ENCODE measurements at places on chromosomes 7 and 10.
A peak's percentile ranks its signal among the peaks of the same experiment; 100 is the strongest.

DNA sequence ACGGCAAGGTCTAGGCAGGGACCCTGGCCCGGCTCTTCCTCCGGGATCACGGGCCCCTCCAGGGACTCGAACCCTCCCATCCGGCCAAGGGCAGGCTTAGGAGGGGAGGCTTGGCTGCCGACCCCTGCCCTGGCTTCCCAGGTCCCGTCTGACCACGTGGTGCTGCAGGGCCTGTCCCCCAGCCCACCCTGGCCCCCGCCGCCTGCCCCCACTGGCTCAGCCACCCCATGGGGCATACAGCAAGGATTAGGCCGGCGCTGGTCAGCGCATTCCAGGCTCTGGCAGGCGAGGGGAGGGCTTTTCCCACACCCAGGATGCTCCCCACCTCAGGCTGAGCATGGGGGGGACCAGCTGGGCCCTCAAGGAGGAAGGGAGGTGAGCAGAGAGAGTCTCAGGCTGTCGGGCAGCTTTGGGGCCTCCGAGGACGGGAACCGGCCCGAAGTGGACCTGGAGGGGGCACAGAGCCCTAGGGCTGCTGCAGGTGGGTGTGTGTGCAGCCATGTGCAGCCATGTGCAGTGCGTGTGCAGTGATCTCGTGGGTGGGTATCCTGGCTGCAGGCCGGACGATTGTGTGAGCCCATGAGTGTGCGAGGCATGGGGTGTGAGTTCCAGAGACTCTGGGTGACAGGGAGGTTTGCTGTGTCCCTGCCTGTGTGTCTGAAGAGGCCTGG lies 713 bp upstream of the GRIFIN start:
- DNase-seq: no peak

DNA sequence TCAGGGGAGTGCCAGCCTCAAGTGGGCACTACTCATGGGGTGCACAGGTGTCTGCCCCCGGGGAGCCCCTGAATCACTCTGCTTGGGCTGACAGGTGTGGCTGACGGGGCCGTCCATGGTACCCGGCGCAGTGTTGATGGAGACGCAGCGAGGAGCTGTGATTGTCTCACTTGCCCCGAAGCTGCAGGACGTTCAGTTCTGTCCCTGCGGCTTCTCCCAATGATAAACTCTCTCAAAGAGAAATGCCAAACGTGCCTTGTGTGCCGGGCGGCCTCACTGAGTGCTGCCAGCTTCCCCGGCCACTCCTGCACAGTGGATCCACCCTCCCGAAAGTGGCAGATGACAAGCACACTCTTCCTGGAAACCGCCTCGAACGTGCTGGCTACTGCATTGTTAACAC lies 203.2 kb downstream of the DNAJB6 start:
- DNase-seq: no peak

DNA sequence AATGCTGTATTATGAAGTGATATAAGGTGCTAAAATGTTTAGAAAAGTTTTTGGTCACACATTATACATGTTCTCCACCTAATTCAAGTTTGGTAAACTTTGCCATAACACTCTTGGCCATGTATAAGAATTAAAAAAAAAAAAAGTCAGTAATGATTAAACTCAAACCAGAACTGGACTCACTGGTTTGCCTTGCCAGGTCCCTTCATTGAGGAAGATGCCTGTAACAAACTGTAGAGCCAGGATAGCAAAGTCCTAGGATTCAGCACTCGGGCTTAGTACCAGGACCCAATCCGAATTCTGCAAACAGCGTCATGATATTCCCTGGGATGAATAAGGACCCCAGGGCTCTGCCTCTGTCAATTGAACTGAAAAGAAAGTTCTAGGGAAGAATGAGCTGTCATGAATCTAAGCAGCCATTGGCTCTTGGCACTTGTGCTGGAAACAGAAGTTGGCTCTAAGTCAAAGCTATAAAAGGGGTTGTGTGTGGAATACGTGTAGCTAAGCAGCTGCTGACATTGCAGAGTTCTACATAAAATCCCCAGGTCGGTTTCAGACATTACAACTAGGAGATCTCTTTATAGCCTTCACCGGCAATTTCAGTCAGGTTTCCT lies 216.9 kb downstream of the C7orf25 start:
- no peak for DNase-seq

GRCh38 chr10:5632446-5632845 lies 33.9 kb downstream of the ASB13 start:
- DNase-seq: no peak

GRCh38 chr10:68665841-68666240 lies 55.2 kb upstream of the CCAR1 start:
- DNase-seq: no peak

DNA sequence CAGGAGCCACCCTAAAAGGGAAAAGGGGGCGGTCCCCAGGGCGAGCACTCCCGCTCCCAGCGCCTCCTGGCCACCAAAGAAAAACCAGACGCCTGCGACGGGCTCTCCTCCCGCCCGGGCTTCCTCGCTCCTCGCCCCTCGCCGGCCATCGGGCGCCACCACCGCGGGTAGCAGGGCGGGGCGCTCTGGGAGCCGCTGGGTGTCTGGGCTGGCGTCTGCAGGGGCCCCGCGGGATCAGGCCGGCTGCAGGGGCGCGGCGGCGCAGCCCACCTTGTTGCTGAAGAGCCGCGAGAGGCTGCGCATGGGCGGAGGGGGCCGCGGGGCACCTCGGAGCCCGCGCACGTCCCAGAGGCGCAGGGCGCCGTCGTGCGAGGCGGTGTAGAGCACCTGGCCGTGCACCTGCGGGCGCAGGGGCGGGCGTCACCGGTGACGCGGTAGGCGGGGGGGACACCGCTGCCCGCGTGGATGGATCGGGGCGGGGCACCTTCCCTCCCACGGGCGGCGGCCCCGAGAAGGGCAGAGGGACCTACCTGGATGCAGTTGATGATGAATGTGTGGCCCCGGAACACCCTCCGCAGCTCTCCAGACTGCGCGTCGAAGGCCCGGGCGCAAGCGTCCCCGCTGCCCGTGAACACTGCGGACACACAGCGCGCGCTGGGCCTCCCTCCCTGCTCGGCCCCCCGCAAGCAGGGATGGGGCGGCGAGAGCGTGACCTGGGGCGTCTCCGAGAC lies 28.3 kb downstream of the WDR86 start:
- no peak for DNase-seq

- DNase-seq: peak; percentile 87
Measured at GRCh38 chr7:41886901-41887311, 184.0 kb upstream of the INHBA start.

- no peak for DNase-seq
Measured at GRCh38 chr10:69009360-69009759, 20.8 kb downstream of the KIFBP start.

All from SJSA1 (cell line).